Posterior cingulate gyrus (tissue), 11 donors: ENCODE measurements at places on chromosomes 12 and 14.
A peak's percentile ranks its signal among the peaks of the same experiment; 100 is the strongest.

DNA sequence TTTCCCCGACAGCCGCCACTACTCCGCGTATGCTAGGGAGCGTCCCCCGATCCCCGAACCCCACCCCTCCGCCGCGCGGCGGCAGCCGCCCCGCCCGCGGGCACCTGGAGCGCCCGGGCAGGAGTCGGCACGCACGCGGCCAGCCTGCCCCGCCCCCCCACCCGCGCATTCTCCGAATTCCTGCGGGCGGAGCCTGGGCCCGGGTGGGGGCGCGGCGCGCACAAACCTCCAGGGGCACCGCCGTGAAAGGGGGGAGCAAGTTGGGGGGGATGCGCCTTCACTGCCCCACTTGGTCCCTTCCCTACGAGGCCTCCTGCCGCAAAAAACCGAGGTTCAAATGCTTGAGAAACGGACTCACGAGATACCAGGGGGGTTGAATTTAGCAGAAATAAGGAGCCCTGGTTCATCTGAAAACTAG is 1.7 kb downstream of the AJUBA start:
- DNase-seq = no peak

GRCh38 chr12:115588131-115588530 is 689.4 kb downstream of the MED13L start:
- DNase-seq = no peak

GRCh38 chr12:84911271-84912197 is 1.1 kb downstream of the SLC6A15 start:
- peak; percentile 83 for DNase-seq

- DNase-seq = no peak
These were observed 61.4 kb upstream of the ELK3 start for GRCh38 chr12:96132819-96133218.

GRCh38 chr14:37027188-37027824 is 145.1 kb downstream of the SLC25A21 start:
- no peak for DNase-seq
